Spleen (tissue), 13 donors: ENCODE measurements at places on chromosomes 6 and 20. TPM values are rescaled to one million over a fixed set of nuclear protein-coding genes. Genes with fewer than 3 reads are reported as not detected.

The ME1 gene
- 13.7 TPM for total RNA-seq

The NRN1 gene
- total RNA-seq = 18.1 TPM

The GINS1 gene
- total RNA-seq = 2.8 TPM

The TMEM217 gene
- total RNA-seq = 2.3 TPM

GRCh38 chr20:45345104-45345936 is 2.9 kb downstream of the SDC4 start:
- peak overlapping the region; percentile 62 for H3K4me3 ChIP-seq
- peak overlapping the region; percentile 77 for H3K27ac ChIP-seq
- DNase-seq = no peak
- peaks cover 84% of the 10 kb centered on the region for H3K4me1 ChIP-seq
